ENCODE measurements at places on chromosomes 3 and 15. TPM values are rescaled to one million over a fixed set of nuclear protein-coding genes. Genes with fewer than 3 reads are reported as not detected.

- no peak for DNase-seq
Observed at GRCh38 chr3:8856721-8857120, 87.3 kb upstream of the OXTR start.

DNA sequence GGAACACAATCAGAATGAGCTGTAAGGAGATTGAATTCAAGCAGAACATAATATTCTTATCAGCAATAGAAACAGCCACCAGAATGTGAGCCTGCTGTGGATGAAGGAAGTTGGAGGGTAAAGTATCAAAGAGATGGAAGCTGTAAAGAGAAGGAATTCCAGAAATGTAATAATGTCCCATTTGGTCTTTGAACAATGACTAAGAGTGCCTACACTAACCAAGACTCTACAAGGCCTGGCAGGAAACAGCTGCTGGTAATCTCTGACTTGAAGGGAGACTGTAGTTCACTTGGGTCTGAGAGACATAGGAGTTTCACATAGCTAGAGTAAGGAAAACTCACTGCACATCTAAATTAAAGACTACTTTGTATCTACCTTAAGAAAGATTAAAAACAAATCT, 1176.0 kb upstream of the ALCAM start:
- DNase-seq, result no peak

GRCh38 chr3:139935016-139935865, at the start of gene CLSTN2:
Gene CLSTN2 (plus strand): TSS chr3:139935185.
- peak; percentile 81 for DNase-seq

DNA sequence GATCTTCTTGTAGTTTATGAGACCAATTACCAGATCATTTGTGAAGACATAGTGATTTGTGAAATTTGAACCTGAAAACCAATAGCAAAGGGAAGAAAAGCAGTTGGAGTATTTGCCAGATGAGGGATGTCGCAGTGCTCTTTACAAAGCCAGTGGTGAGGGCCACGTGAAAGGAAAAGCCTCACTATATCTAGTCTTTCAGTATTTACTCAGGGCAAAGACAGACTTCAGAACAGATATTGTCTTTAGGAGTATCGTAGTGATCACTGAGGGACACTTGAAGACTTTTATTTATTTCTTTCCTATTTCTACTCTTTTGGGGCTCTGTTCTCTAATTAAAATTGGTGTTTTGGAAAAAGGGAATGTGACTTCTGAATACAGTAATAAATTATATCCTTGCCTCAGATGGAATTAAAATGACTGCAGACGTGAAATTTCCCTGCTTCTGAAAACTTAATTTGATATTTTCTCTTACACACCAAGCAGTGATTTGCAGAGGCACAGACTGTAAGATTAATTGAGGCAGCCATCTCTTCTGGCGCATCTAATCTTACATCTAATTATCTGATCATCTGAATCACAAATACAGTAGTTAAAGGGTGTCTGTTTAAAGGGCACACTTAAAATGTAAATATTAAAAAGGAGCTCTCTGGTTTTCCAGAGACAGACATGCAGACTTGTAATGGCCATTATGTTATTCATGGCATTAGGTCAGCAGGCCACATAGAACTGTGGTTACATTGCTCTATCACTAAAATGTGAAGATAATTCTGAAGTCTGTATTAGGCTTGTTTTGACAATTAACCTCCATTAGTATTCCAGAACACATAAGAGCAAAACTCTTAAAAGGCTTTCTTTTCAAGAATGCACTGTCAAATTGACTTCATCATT, 193.0 kb upstream of the GOLIM4 start:
- no peak for DNase-seq

- peak; percentile 18 for DNase-seq
Observed at GRCh38 chr3:50122071-50122470, 33.1 kb upstream of the SEMA3F start.

DNA sequence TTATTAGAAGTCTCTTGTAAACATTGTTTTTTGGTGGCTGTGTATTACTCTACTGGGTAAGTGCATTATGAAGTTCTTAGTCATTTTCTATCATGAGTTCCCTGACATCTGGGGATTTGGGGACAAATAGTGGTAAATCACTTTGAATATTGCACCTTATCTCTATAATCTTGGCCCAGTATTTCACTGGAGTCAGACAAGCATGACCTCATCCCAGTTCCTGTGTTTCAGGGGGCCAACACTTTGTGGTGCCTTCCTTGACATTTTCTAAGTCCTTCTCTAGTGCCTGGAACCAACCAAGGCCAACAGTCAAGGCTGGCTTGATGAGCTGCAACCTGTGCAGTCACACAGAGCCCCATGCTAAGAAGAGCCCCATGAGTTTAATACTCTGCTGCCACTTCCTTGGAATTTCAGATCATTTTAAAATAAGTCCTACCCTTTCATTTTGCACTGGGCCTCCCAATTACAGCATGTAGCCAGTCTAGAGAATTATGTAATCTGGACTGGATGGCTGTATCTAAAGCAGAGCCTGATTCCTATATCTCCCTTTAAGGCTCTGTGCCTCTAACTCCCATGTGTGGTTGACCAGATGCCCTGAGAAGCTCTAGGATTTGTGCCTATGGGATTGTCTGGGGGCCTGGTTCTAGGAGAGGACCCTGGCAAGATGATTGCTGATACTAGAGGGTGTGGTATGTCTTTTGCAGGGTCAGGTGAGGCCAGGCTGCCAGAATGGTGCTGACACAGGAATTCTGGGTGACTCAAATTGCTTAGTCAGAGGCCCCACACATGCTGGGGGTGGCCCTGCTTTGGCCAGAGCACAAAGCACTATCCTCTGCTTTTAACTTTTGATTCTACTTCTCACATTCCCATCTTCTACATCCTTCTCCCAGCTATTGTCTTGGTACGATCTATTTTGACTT, 319.6 kb upstream of the TBC1D5 start:
- DNase-seq, result no peak

DNA sequence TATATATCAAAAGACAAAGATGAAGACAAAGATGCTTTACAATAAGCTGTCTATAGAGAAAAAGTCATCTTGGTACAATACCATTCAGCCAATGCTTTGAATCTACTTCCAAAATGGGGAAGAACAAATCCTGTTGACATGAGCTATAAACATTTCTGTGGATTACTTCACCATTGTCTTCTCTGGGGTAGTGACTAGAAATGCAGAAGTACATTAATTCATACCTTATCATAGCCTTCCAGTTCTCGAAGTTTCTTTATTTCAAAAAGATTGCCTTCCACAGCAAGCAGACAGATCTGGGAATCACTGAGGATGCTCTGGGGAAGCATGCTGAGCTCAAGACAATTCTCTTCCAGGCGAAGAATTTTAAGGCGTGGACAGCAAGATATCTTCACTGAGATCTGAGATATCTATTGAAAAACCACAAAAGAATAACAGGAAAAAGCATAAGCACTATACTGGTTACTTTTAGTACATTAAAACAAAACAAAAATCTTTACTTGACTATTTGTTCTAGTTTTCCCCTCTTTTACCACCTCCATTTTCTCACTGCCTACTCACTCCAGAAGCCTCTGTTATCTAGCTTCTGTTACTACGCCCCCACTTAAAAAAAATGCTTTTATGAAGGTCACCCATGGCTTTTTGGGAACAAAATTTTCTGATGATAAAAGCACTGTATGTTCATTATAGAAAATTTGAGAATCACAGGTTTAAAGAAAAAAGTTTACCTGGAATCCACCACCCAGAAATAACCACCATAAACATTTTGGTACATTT, 3.6 kb downstream of the LRRC57 start:
- no peak for DNase-seq

DNA sequence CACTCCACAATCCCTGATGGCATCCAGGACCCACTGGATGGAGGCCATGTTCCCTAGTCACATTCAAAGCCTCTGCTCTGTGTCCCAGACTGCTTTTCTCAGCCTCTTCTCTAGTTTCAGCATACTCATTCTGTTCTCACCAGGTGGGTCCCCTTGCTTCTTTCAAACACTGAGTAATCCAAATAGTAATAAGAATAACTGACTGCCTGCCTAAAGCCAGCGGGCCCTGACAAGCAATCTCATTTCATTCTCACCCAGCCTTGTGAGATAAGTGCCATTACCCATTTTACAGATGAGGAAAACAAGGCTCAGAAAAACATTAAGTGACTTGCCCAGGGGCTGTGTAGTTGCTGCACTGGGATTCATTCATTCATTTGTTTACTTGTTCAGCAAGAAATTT, 25.4 kb downstream of the MAPKAPK3 start:
- no peak for DNase-seq

- no peak for DNase-seq
Observed at GRCh38 chr15:86055688-86056087, 24.0 kb upstream of the AGBL1 start.

DNA sequence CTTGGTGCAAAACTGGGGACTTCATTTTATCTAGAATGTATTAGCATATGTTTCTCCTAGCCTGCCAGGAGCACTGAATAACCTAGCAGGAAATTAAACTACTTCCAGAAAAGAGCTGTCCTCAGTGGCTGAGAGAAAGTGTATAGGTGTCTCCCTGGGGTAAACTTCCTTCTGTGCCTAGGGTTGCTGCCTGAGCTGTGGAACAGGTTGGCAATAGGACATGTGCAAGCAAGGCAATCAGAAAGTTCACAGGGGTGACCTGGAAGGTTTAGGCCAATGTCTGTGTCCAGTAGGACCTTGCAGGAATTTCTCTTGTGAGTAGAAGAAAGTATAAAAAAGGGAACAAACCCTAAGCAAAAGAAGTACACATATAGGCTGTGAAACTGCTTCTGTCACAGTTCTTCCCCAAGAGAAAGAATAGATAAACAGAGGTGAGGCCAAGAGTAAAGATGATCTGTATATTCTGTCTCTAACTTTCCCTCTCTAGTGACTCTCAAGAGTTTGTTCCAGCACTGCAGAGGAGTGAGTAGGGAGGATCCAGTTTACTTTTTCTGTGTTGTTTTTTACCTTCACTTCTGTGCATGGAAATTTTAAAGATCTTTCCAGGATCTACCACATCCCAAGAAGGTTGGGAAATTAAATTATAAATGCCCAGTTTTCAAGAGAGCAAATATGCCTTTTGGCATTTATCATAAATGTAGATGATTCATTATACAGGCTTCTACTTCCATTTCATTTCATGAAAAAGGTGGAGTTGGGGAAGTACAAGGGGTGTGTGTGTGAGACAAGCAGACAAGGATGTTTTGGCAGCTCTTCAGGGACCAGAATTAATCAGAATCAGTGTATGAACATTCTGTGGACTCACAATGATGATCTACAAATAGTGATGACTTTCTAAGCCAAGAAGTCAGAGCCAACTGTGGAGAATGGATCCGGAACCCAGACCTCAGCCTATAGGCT, 155.2 kb downstream of the RBPMS2 start:
- DNase-seq, result no peak

- DNase-seq, result no peak
Observed at GRCh38 chr15:85472349-85472748, 91.9 kb downstream of the AKAP13 start.

- DNase-seq, result no peak
Observed at GRCh38 chr3:19769694-19770093, 164.3 kb downstream of the EFHB start.

DNA sequence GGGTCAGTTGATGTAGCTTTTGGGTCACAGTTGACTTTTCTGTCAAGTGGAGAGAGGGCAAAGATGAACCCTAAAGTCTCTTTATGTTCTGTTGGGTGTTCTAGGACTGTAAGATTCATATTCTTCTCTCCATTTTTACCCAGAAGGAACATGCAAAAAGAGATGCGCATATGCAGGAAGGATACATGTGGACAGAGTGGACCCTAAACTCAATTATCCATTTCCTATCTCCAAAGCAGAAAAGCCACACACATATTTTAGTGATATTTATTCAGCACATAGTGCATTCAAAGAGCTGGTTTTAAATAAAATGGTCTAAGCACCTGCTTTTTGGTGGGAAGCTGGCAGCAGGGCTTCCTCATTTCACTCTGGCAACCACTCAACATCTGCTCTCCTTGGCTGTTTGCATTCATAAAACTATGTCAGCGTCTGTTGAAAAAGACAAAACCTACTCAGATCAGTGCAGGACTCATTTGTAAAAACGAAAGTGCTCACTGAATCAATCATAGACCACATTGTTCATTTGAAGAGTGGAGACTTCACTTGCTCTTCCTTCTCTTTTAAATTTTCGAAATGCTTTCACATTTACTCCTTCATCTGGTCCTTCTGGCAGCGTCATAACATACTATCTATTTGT, 96.6 kb downstream of the SEMA6D start:
- no peak for DNase-seq

- DNase-seq, result no peak
Observed at GRCh38 chr15:77546050-77546501, 86.6 kb downstream of the LINGO1 start.

DNA sequence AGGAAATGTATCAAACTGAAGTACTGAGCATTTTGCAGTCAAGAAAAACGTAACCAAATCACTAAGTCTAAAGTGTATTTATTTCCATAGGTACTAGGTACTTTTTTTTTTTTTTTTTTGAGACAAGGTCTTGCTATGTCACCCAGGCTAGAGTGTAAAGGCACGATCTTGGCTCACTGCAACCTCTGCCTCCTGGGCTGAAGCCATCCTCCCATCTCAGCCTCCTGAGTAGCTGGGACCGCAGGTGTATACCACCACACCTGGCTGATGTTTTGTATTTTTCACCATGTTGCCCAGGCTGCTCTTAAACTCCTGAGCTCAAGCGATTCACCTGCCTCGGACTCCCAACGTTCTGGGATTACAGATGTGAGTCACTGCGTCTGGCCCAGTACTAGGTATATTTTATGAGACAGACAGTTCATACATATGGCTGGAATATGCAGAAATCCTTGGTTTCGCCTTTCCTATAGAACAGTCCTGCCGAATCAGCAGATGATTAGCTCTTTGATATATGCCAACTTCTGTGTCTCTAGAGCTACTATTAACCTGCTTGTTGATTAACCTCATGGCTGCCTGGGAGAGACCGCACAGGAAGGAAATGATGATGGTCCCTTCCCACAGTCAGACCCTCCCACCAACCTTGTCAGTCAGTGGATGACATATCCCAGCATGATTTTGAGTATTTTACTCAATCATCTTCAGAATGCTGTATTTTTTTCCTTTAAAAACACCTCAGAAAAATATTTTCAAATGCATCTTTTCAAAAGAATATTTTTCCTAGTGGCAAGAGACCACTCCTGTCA, 32.3 kb downstream of the TMOD3 start:
- no peak for DNase-seq

DNA sequence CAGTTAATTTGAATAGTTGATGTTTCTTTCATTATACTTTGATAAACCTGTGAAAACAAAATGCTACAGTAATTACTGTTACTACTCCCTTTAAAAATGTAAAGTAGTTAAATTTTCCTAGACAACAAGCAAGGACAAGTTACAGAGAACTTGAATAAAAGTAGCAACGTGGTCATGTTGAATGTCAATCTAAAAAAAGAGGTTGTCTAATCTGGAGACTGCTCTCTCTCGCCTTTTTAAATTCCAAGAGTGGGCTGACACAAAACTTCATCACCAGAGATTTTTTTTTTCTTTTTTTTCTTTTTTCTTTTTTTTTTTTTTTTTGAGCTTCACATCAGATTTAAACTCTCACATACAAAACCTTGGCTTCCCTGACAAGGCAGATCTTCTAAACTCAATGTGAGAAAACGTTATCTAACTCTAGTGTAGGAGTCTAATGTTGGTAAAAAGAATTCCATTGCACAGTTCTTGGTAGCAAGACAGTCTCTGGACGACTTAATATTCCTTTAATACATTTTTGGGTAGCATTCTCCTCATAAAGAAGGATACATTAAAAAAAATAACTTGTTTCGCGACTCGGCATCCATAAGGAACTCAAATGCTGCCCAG, 4.1 kb downstream of the FOXP1 start:
- DNase-seq, result no peak

TMEM44 gene
- total RNA-seq, result 1.8 TPM

GOLGA8S gene
- total RNA-seq, result 0.37 TPM

RPL22L1 gene
- total RNA-seq, result 42.2 TPM

CCDC9B gene
- total RNA-seq, result 23.2 TPM

ZBED2 gene
- not detected for total RNA-seq

CMTM7 gene
- 21.4 TPM for total RNA-seq

PRSS50 gene
- 0.65 TPM for total RNA-seq

RTP1 gene
- not detected for total RNA-seq

Data from pancreas (tissue), 10 donors.